ENCODE measurements at places on chromosomes 4 and X.

DNA sequence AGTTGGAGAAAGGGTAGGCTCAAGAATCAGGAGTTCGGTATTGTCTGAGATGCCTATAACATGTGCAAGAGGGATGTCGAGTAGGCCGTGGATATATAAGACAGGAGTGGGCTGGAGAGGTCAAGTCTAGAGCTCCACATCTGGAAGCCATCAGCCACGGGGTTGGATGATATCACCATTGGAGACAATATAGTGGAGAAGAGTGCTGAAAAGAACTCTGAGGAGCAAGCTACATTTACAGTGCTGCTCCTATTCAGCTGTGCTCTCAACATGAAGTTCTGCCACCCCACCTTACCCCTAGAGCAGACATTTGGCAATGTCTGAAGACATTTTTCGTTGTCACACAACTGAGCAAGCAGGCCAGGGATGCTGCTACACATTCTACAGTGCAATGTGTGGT lies 20.9 kb upstream of the PLAC1 start:
- no peaks in the 10 kb centered on the region for H3K27me3 ChIP-seq
- no peak for DNase-seq
- no peaks in the 10 kb centered on the region for H3K36me3 ChIP-seq
- no peak overlapping the region for H3K4me3 ChIP-seq
- H3K4me1 ChIP-seq = no peaks in the 10 kb centered on the region

DNA sequence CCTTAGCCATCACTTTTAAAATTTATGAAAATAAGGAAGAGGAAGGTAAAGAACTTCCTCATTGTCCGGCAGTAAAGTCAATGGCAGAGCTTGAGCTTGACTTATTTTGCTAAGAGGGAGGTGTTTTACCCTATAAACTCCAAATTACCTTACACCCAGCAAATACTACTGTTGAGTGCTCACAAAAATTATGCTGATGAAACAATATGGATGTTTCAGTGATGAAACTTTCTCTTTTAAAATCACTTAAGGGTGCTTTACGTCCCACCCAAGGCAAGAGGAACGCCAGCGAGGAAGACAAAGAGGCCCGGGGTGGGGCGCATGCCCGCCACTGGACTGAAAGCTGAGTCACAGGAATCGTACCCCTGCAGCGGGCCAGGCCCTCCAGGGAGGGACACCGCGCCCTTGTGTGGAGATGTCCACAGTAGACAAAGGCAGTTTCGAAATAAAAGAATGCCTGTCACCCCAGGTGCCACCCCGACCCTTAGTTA lies 560 bp upstream of the TMSB4X start:
- no peaks in the 10 kb centered on the region for H3K4me1 ChIP-seq
- H3K36me3 ChIP-seq = peaks cover 4% of the 10 kb centered on the region
- no peaks in the 10 kb centered on the region for H3K27me3 ChIP-seq
- H3K27ac ChIP-seq = peak overlapping the region; percentile 92
- DNase-seq = no peak

GRCh38 chr4:176052744-176053143 lies 12.9 kb upstream of the WDR17 start:
- H3K4me3 ChIP-seq = no peak overlapping the region
- H3K27ac ChIP-seq = no peak overlapping the region
- DNase-seq = no peak
- H3K4me1 ChIP-seq = no peaks in the 10 kb centered on the region
- H3K36me3 ChIP-seq = no peaks in the 10 kb centered on the region
- no peaks in the 10 kb centered on the region for H3K27me3 ChIP-seq

GRCh38 chr4:120081726-120082125 lies 15.1 kb upstream of the MAD2L1 start:
- H3K27ac ChIP-seq = no peak overlapping the region
- H3K4me1 ChIP-seq = no peaks in the 10 kb centered on the region
- H3K36me3 ChIP-seq = no peaks in the 10 kb centered on the region
- DNase-seq = no peak

DNA sequence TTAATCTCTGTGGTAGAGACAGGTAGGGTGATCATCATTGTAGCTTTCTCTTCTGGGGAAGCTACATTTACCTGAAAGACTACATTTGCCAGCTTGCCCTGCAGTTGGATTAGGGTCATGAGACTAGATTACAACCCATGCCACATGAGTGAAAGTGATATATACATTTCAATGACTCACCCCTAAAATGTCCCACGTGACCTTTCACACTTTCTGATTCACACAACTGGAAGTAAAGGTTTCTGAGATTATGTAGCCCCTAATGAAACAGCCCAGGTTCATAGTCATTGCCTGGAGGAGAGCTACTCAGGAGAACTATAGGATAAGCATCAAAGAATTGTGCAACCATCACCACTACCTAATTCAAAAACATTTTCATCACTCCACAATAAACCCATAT lies 17.8 kb downstream of the PDCL2 start:
- no peaks in the 10 kb centered on the region for H3K36me3 ChIP-seq
- H3K4me1 ChIP-seq = no peaks in the 10 kb centered on the region
- H3K27ac ChIP-seq = no peak overlapping the region
- H3K4me3 ChIP-seq = no peak overlapping the region
- no peaks in the 10 kb centered on the region for H3K27me3 ChIP-seq

DNA sequence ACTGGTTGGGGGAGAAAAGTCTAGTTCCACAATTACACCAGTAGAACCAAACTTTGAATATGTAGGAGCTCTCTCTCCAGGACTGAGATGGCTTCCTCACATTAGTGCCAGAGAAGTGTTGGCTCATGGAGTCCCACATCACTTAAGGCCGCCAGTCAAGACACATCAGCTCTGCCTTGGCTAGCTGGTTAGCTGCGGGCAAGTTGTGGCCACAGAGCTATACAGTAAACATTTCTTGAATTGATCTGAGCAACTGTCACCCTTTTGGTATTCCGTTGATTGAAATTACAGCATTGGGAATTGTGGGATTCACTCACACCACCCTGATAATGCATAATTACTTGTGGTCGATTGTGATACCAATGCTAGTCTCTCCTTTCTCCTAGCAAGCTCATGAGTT lies 76.2 kb downstream of the LNX1 start:
- no peaks in the 10 kb centered on the region for H3K27me3 ChIP-seq
- no peaks in the 10 kb centered on the region for H3K36me3 ChIP-seq
- H3K4me1 ChIP-seq = peaks cover 10% of the 10 kb centered on the region

GRCh38 chrX:109155161-109155560 lies 326.7 kb downstream of the GUCY2F start:
- H3K36me3 ChIP-seq = no peaks in the 10 kb centered on the region
- H3K4me1 ChIP-seq = no peaks in the 10 kb centered on the region
- no peak for DNase-seq
- H3K27ac ChIP-seq = no peak overlapping the region

- H3K27me3 ChIP-seq = no peaks in the 10 kb centered on the region
- no peaks in the 10 kb centered on the region for H3K36me3 ChIP-seq
- H3K27ac ChIP-seq = no peak overlapping the region
- H3K4me3 ChIP-seq = no peak overlapping the region
Measured at GRCh38 chr4:188986271-188986689, 847.0 kb downstream of the TRIML1 start.

- no peak overlapping the region for H3K27ac ChIP-seq
- no peaks in the 10 kb centered on the region for H3K36me3 ChIP-seq
- H3K4me3 ChIP-seq = no peak overlapping the region
- peaks cover 22% of the 10 kb centered on the region for H3K4me1 ChIP-seq
Measured at GRCh38 chr4:141642063-141642462, 5.7 kb downstream of the IL15 start.

GRCh38 chr4:180932370-180933001 lies 1310.7 kb upstream of the TENM3 start:
- no peak overlapping the region for H3K27ac ChIP-seq
- no peaks in the 10 kb centered on the region for H3K4me1 ChIP-seq
- no peaks in the 10 kb centered on the region for H3K36me3 ChIP-seq
- no peak overlapping the region for H3K4me3 ChIP-seq
- no peak for DNase-seq

- peaks cover 10% of the 10 kb centered on the region for H3K4me1 ChIP-seq
- H3K4me3 ChIP-seq = no peak overlapping the region
Measured at GRCh38 chr4:957581-958313, 15.6 kb downstream of the DGKQ start.

GRCh38 chr4:123671636-123672404 lies 275.2 kb downstream of the SPRY1 start:
- H3K27ac ChIP-seq = no peak overlapping the region
- H3K4me3 ChIP-seq = no peak overlapping the region
- H3K4me1 ChIP-seq = peaks cover 8% of the 10 kb centered on the region
- no peak for DNase-seq
- no peaks in the 10 kb centered on the region for H3K27me3 ChIP-seq

GRCh38 chrX:72142094-72142793 lies 10.5 kb upstream of the RTL5 start:
- no peak overlapping the region for H3K27ac ChIP-seq
- no peaks in the 10 kb centered on the region for H3K4me1 ChIP-seq
- no peaks in the 10 kb centered on the region for H3K27me3 ChIP-seq

Data from vagina (tissue), 2 donors.